Activated CD4-positive, alpha-beta T cell treated with anti-CD3 and anti-CD28 coated beads, Interleukin-2, amount 50 U/mL, for 24 hours (primary cell): ENCODE measurements at places on chromosomes 11 and 22.

DNA sequence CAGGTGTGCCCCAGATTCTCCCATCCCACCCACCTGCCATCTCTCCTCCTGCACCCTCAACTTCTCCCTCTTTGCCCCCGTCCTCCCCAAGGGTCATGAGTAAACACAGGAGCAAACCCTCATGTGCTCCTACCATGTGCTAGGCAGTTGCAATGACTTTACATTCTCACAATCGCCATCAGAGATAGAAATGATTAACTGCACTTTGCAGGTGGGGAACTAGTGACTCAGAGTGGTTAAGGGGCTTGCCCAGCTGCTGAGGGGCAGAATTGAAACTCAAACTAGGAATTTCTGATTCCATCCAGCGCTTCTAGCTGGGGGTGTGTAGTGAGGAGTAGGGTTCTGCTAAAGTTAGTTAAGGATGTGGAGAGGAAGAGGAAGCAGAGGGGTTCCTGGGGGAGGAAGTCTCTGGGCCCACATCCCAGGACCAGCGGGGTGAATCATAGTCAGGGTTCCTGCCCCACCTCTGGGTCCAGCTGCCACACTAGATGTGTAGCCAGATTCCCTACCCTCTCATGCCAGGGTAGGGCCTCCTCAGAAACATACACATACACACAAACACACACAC is 16.0 kb upstream of the PRG2 start:
- DNase-seq = peak; percentile 35

DNA sequence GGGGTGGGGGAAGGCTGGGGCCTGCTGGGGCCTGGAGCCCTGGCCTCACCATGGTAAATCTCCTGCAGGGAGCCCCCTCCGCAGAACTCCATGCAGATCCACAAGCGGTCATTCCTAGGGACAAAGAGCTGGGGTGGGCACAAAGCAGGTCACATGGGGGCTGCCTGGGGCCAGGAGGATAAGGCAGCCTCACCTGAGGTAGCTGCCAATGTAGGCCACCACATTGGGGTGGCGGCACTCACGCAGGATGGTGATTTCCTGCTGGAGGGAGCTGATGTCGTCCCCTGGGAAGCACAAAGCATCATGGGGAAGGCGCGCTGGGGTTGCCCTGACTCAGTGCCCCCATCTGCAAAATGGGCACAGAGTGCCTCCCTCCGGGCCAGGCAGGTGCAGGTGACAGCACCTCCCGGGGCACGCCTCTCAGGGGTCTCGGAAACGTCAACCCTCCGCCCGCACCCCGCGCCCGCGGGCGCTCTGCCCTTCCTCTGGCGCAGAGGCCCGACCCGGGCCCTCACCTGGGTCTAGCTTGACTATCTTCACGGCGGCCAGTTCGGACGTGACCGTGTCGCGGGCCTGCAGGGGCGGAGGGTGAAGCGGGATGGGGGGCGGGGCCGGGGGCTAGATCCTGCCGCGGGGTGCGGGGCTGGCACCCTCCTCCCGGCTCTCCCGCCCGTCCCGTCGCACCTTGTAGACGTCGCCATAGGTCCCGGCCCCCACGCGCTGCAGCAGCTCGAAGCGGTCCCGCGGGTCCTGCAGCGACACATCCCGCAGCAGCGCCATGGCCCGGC is 450 bp downstream of the MAP4K2 start:
- no peak for DNase-seq

DNA sequence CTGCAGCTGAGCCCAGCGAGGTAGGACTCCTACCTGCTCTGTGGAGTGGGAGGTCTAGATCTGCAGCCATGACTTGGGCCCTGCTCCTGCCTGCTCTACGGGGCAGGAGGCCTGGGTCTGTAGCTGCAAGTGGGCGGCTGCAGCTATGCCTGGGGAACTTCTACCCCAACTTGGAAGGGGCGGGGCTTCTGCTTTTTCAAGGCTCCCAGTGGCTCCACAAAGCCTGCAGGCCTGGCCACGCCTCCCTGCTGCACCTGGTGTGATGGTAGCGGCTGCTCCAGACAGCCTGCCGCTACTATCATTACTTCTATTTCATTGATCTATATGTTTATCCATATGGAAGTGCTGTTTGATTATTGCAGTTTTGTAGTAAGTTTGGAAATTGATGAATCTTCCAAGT is 121.2 kb downstream of the NELL1 start:
- no peak for DNase-seq

- DNase-seq = no peak
Observed at GRCh38 chr11:29449281-29450074, 567.4 kb downstream of the KCNA4 start.

DNA sequence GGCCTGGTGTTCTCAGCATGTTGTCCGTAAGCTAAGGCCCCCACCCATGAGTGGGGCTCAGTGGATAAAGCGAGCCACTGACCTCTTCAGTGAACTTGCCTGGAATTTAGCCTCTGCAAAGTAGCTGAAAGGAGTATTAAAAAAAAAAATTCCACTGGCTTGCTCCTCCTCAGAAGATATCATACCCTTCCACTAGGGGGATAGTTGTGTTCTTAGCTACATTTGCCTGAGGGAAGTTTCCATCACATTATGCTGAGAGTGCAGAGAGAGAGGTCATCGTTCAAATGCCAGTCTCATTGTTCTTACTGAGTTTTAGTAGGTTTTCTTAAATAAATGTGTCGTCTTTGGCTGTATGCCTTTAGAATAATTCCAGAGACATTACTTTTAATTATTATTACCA is 879.7 kb downstream of the JRKL start:
- no peak for DNase-seq

DNA sequence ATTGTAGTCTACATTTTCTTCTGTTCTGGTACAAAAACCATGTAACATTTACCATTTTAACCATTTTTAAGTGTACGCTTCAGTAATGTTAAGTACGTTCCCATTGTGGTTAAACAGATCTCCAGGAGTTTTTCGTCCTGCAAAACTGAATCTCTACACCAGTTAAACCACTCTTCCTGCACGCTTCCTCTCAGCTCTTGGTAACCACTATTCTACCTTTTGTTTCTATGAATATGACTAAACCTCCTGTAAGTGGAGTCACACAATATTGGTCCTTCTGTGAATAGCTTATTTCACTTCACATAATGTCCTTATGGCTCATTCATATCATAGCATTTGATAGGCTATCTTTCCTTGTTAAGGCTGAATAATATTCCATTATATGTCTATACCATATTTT is 7.1 kb upstream of the EXT2 start:
- DNase-seq = no peak

GRCh38 chr11:69393178-69393832 is 88.2 kb upstream of the LINC01488 start:
- DNase-seq = no peak

- DNase-seq = no peak
Observed at GRCh38 chr11:35322318-35322979, 96.9 kb downstream of the SLC1A2 start.

GRCh38 chr11:67010296-67010905 is 12.5 kb upstream of the SYT12 start:
- DNase-seq = no peak

- no peak for DNase-seq
Observed at GRCh38 chr11:492427-493226, 14.4 kb downstream of the RNH1 start.

DNA sequence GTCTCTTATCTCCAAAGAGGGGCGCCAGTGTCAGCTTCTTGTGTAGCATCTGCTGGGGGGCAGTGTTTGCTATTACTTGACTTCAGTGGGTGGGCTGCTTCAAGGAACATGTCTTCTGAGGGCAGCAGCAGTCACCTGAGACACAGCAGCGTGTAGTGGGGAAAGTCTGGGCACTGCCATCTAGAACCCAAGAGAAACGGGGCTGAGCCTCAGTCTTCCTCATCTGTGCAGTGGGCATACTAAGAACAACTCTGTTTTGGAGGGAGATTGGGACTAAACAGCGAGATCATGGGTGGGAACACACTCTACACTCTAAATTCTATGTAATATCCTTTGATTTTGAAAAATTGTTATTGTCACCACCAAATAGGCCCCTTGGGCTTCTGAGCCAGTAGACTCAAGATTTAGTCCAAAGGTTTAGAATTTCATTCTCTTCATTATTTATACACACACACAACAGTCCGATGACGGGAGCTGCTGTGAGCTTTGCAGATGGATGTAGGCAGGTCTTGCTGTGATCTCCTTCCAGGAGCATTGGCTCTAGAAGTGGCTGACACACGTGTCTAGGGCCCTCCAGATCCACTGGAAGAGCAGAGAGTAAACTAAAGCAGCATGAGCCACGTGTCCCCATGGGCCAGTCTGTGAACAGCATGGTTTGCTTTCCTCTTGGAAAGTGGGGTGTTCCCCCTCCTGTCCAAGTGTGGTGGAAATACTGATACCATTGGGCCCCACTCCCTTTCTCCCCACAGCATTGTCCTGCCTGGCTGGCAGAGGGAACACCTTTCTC is 51.8 kb downstream of the TRAF6 start:
- no peak for DNase-seq

GRCh38 chr22:45224988-45225731 is 15.5 kb downstream of the KIAA0930 start:
- DNase-seq = no peak

DNA sequence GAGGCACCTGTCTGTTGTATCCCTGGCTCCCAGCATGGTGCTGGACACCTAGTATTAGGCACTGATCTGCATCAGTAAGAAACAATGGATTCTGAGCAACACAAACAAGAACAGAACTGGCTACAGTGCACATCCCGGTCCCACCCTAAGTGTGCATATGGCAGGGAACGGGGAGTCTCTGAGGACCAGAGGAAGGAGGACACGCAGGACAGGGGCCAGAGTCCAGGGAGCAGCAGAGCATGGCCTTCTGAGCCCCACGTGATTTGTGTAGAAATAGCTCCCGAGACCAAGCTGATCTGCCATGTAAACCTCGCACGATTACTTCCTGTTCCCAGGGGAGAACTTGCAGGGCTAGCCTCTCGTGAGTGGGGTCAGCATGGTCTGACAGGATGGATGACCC is 12.7 kb upstream of the SNX32 start:
- DNase-seq = no peak

DNA sequence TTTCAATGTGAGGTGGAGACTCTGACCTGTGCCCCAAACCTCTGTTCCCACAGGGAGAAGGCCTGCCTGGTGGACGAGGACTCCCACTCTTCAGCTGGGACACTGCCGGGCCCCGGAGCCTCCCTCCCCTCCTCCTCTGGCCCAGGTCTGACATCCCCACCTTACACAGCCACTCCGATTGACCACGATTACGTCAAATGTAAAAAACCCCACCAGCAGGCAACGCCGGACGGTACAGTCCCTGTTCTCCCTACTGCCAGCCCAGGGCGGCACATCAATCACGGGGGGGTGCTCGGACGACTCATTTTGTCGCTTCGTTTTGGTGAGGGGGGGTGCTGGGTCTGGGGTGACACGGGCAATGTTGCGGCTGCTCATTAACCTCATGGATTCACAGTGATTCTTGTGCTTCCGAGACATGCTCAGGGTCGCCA is 83.3 kb upstream of the SUSD2 start:
- DNase-seq = no peak

GRCh38 chr11:74162681-74163467 is 7.9 kb downstream of the C2CD3 start:
- no peak for DNase-seq

GRCh38 chr11:111526501-111526900 is 11.9 kb downstream of the HOATZ start:
- DNase-seq = no peak
